Gastrocnemius medialis (tissue), 4 donors: ENCODE measurements at places on chromosomes 4 and X. TPM values are rescaled to one million over a fixed set of nuclear protein-coding genes. Genes with fewer than 3 reads are reported as not detected.

DNA sequence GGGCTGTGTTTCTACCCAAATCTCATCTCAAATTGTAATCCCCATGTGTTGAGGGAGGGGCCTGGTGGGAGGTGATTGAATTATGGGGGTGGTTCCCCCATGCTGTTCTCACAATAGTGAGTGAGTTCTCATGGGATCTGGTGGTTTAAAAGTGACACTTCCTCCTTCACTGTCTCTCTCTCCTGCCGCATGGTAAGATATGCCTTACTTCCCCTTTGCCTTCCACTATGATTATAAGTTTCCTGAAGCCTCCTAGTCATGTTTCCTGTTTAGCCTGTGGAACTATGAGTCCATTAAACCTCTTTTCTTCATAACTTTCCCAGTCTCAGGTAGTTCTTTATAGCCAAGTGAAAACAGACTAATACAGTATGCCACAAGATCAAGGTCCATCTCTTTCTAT is 70.0 kb upstream of the MSX1 start:
- H3K27me3 ChIP-seq: no peaks in the 10 kb centered on the region
- no peaks in the 10 kb centered on the region for H3K4me1 ChIP-seq
- no peak for DNase-seq
- no peaks in the 10 kb centered on the region for H3K36me3 ChIP-seq

DNA sequence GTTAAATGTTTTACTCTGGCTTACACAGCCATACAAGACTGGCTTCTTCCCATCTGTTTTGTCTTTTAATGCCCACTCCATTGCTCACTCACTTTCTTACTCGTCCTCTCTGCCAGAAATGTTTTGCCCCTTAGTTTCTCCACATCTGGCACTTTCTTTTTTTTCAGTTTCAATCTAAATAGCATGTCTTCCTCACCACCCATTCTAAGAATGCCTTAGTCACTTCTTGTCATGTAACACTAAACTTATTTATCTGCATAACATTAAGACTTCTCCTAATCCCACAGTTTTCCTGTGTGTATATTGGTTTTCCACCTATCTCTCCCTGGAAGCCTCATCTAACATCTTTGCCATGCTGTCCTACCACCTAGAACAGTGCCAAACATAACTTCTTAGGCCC is 119.3 kb downstream of the ADAMTS3 start:
- no peaks in the 10 kb centered on the region for H3K27me3 ChIP-seq
- no peaks in the 10 kb centered on the region for H3K36me3 ChIP-seq
- no peak overlapping the region for H3K4me3 ChIP-seq
- H3K27ac ChIP-seq: no peak overlapping the region
- DNase-seq: no peak
- no peaks in the 10 kb centered on the region for H3K4me1 ChIP-seq

DNA sequence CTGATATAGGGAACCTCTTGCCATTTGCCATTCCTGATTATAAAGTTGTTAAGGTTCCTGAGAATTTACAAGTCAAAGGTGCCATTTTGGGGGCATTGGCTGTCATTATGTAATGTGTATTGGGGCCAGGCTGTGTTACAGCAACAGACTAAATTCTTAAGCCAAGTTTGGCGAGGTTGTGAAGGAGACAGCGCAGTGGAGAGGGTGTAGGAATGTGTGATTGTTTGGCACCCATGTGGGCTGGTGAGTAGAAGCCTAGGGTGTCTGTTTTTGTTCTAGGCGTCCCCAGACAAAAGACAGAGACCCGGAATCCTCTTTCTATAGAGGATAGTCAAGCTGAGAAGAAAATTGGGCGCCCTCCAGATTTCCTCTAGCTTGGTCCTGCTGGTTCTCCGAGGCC is 2535.3 kb downstream of the PCDH7 start:
- DNase-seq: no peak
- H3K4me1 ChIP-seq: no peaks in the 10 kb centered on the region
- H3K27ac ChIP-seq: no peak overlapping the region
- H3K36me3 ChIP-seq: no peaks in the 10 kb centered on the region

FHL1 gene
- total RNA-seq: 6,286 TPM
